ENCODE measurements at places on chromosomes 6 and 20.

DNA sequence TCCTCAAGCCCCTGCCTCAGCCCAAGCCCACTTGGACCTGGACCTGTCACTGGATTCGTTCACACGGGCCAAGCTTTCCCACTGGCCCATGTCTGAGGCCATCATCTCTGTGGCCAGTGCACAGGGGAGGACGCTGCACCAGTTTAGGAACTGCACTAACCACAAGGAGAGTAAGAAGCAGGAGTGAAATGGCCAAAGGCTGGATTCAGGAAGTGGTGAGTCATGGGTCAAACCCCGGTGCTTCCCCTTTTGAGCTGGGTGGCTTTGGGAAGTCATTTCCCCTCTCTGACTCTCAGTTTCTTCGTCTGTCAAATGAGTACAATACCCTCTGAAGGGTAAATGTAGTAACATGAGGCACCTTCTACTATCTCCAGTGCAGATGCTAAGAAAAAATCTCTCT lies 87.9 kb downstream of the CD40 start:
- DNase-seq = no peak

GRCh38 chr6:149922642-149923326 lies at the start of gene RAET1G:
TSS of gene RAET1G (minus strand) at chr6:149923121. CDS start at chr6:149923010, 111 bp downstream.
- peak; percentile 74 for DNase-seq

GRCh38 chr20:41411391-41411847 lies 44.8 kb upstream of the EMILIN3 start:
- DNase-seq = no peak

GRCh38 chr6:105688573-105688972 lies 285.7 kb upstream of the PREP start:
- DNase-seq = no peak

DNA sequence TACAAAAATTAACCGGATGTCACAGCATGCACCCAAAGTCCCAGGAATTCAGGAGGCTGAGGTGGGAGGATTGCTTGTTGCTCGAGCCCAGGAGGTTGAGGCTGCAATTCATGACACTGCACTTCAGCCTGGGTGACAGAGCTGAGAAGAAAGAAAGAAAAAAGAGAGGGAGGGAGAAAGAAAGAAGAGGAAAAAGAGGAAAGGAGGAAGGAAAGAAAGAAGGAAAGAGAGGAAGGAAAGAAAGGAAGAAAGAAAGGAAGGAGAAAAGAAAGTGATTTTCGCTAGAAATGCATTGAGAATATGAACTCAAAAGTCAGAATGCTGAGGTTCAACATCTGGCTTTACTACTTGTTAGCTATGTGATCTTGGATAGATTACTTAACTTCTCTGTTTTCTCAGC lies 6.6 kb downstream of the SENP6 start:
- DNase-seq = no peak

Data from stimulated activated CD4-positive, alpha-beta T cell treated with anti-CD3 and anti-CD28 coated beads, TNF-alpha, amount 100 ng/mL, for 48 hours (primary cell).